ENCODE measurements at places on chromosomes 1 and 21.
A peak's percentile ranks its signal among the peaks of the same experiment; 100 is the strongest.

DNA sequence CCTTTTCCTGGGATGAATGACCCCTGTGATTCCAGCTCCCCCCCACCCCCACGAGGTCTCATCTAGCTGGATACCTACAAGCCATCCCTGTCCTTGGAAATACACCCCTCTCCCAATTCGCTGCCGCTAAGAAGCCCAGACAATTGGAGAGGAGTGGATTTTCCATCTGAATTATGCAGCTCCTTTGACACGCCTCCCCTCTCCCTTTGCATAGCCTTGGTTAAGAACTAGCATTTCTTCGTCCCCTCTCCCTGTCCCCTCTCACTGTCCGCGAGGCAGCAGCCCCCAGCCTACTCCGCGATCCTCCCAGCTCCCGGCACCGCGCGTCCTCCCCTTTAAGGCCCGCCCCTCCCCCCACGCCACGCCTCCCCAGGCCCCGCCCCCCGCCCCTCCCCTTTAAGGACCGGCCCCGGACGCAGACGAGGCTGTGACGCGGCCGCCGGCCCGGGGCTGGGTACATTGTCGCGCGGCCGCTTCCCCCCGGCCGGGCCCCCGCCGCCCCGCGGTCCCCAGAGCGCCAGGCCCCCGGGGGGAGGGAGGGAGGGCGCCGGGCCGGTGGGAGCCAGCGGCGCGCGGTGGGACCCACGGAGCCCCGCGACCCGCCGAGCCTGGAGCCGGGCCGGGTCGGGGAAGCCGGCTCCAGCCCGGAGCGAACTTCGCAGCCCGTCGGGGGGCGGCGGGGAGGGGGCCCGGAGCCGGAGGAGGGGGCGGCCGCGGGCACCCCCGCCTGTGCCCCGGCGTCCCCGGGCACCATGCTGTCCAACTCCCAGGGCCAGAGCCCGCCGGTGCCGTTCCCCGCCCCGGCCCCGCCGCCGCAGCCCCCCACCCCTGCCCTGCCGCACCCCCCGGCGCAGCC lies at the start of gene MAPKAPK2:
Gene MAPKAPK2 (plus strand): TSS at position 428 of the 856 bp plus-strand sequence. CDS start 325 bp downstream, at position 753.
- DNase-seq: peak; percentile 44

DNA sequence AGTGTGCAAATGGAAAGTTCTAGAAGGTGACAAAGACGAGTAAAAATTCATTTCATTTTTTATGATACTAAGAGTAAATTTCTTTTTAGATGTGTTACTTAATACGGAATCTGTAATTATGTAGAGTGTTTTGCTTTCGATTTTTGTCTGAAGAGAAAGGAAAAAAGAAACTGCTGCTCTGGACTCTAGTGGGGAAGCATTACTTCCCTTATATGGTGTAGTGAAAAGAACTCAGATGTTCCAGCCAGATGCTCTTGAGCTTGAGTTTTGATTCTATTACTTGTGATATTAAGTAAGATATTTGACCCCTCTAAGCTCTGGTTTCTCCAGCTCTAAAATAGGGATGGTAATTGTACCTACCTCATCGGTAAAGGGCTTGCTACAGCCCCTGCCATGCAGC lies 12.2 kb upstream of the GPR161 start:
- DNase-seq: no peak

DNA sequence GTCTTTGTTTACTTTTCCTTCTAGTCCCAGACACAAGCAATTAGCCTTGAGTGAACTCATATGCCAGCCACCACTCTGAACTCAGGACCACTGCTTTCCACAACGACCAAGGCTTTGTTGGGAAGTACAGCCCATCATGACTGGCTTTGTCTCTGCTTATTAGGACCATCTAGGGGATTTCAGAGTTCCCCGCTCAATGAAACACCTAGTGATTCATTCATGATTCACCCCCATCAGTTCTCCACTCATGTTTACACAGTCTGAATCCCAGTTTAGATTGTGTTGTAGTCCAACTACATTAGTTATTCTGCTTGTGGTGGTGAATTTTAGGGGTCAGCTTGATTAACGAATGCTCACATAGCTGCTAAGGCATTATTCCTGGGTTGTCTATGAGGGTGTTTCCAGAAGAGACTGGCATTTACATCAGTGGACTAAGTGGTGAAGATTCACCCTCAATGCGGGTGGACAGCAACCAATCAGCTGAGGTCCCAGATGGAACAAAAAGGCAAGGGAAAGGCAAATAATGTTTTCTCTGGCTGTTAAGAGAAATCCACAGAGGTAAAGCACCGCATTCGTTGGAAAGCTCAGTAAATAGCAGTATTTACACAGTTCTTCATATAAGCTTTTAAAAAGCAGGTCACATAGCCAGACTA lies 122.7 kb downstream of the RGS21 start:
- DNase-seq: no peak

- no peak for DNase-seq
These were observed 11.3 kb downstream of the TMCC2 start for GRCh38 chr1:205239078-205239477.

- no peak for DNase-seq
These were observed 9.4 kb downstream of the CR1L start for GRCh38 chr1:207654320-207654719.

- no peak for DNase-seq
These were observed 6.3 kb upstream of the VSIG8 start for GRCh38 chr1:159868766-159869165.

DNA sequence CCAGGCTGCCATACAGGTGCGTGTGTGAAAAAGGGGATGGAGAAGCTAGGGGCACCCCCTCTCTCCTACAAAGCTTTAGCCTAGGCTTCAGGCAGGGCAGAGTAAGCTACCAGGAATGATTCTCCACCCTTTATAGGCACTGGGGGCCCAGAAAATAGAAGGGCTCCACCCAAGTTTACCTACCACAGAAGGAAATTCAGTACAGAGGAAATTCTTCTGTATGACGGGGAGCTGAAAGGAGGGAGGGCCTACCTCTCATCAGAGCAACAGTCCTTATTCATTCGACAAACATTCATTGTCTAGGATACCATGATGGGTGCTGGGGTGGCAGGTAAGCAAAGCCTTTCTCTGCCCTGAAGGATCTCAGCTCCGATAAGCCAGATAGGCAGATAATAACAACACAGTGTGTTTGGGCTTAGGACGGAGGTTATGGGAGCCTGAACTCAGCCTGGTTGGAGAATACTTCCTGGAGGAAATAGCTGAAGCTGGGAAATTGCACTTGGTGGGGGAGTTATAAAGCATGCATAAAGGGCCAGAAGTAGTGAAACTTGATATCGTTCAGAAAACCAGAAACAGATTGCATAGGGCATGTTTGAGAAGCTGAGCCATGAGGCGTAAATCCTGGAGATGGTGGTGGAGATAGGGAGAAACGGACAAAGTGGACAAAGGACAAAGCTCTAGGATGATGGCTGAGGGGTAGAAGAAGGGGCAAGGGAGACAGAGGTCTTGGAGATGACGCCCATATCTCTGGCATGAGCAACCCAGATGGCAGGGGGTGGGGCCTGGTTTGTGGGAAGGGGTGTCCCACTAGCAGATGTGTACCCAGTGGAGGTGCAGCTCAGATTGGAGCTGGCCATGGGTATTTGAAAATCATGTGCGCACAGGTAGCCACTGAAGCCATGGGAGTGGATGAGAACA lies 5.3 kb upstream of the P3R3URF start:
- DNase-seq: no peak

DNA sequence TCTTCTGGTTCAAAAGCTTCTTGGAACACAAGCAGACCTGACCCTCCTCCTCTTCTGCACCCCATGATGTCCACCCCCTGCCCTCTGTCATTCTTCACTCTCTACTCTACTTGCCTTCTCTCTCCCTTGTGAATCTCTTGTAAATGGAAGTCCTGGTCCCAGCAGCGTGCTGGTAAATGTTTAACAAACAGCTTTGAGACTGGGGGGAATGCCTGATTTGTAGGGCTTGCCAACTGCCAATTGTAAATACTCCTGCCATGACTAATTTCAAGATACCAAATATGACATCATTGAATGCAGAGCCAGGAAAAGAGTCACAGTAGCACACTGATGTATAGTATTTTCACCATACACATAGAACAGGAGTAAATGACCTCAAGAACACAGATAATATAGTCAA lies 40.9 kb upstream of the LRRN2 start:
- no peak for DNase-seq

DNA sequence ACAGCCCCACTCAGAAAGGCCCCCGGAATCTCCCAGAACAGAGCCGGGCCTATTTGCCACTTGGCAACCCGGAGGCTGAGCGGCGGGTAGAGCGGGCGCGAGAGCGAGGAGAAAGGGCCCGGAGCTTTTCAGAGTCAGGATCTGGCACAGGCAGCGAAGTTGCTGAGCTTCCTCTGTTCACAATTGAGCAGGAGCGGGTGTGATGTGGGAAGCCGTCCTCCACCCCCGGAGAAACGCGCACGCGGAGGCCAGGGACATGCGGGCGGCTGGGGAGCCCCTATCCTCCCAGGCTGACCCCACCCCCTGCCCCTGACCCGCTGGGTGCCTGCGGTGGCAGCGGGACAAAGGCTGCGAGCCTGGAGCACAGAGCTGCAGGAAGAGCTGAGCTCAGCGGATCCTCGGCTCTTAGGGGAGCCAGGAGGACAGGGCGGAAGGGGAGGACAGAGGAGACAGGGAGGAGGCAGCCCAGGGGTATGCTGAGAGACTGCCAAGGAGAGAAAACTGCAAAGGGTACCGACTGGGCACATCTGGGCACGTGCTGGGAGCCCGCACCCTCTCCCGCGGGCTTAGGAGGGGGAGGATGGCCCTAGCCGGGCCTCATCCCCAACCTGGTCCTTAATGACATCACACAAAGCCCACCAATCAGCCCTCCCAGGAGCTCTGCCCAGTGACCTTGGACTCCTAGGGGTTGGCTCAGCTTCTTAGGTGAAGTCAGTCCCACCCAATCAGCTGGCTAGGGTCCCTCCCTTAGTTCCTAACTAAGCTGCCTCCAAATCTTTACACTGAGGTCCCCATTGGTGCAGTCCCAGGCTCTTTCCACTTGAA lies 9.3 kb downstream of the KIF21B start:
- DNase-seq: no peak

- DNase-seq: peak; percentile 54
These were observed 142.1 kb upstream of the IPO9 start for GRCh38 chr1:201686714-201687455.

GRCh38 chr1:150976879-150977694 lies 2.5 kb upstream of the CERS2 start:
- no peak for DNase-seq

DNA sequence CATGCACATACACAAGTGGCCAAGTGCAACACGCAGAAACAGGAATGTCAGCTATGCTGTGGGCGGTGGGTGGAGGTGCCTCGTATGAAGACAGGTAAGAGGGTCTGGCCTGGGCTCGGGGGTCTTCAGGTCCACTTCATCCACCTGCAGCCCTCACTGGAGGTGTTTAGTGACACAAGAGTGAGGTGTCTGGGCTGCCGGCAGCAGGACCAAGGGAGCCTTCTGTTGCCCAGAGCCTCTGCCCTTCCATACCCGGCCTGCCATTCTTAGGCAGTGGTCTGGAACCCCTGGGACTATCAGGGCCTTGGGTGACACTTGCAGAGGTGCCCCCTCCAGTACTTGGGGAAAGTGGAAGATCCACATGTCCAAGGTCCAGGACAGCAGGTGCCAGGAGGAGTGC lies 21.7 kb upstream of the ACTRT2 start:
- no peak for DNase-seq

DNA sequence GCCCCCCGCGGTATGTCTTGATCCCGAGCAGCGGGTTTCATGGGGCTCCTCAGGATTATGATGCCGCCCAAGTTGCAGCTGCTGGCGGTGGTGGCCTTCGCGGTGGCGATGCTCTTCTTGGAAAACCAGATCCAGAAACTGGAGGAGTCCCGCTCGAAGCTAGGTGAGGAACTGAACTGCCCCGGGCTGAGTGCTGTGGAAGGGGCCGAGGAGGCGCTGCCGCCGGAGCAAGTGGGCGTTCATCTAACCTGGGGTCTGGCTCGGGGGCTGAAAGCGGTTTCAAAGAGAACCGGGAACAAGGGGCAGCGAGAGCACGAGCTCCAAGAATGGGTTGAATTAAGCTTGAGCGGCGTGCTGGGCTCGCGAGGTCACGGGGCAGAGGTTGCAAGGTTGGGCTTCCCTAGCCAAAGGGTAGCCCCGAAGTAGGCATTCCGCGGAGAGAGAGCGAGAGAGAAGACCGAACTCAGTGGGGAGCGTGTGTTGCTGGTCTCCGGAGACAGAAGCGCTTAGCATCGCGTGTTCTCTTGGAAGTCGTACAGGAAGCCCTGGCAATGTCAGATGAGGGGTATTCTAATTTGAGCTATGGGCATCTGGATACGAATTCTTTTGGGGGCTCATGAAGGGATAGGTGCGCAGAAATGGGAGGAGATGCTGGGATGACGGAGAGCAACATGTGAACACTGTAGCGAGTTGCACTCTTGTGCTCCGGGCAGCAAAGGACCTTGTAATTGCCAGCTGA lies 732 bp downstream of the HS2ST1 start:
- DNase-seq: no peak

DNA sequence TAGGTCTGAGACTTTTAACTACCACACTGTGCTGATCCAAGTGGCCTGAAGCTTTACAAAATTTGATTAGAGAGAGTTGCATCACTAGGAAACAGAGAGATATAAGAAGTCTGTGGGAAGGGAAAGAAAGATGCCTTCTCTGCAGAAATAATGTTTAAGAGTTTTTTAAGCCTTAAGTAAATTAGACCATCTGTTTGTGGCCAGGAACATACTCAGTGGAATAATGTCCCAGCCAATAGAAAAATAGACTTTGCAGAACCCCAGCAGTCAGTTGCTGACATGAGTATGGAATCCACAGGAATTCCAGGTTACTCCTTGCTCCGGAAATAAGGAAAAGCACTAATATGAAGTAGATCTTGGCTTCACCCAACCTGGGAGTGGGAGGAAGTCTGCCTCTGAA lies 144.8 kb downstream of the ST6GALNAC5 start:
- no peak for DNase-seq

- DNase-seq: no peak
These were observed 55.0 kb downstream of the SLC19A1 start for GRCh38 chr21:45487161-45487806.

DNA sequence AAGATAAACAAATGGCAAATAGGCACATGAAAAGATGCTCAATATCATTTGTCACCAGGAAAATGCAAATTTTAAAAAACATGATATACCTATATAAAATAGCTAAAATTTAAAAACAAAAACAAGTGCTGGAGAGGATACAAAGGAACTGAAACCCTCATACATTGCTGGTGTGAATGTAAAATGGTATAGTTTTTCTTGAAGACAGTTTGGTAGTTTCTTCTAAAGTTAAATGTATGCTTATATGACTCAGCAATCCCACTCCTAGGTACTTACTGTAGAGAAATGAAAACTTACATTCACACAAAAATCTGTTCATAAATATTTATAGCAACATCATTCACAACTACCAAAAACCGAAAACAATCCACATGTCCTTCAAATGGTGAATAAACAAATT lies 11.2 kb downstream of the TAF12 start:
- no peak for DNase-seq

- DNase-seq: no peak
These were observed 48.4 kb downstream of the STX6 start for GRCh38 chr1:180974236-180974635.

Data from NCI-H2107 (cell line).